A673 (cell line): ENCODE measurements at places on chromosomes 13 and 19.
A peak's percentile ranks its signal among the peaks of the same experiment; 100 is the strongest.

- DNase-seq: peak; percentile 50
These were observed 1124.2 kb downstream of the SLITRK1 start for GRCh38 chr13:82758044-82758443.

- no peak for DNase-seq
These were observed 79.4 kb upstream of the ZNF43 start for GRCh38 chr19:21915411-21915810.

DNA sequence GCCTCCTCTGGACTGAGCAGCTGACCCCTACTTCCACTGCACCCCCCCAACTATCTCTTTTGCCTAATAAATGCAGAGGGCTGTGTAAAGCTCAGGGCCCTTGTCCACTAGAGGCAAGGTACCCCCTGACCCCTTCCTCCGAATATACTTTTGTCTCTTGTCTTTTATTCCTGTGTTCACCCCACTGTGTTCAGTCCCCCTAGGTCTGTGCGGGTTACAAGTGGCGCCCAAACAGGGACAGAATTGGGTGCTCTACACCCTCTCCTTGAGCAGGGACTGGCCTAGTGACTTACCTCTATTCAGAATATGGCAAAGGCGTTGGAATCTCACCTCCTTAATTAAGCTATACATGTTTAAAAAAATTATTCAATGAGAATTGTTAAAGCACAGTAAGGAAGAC, 15.0 kb downstream of the ZNF350 start:
- DNase-seq: no peak

DNA sequence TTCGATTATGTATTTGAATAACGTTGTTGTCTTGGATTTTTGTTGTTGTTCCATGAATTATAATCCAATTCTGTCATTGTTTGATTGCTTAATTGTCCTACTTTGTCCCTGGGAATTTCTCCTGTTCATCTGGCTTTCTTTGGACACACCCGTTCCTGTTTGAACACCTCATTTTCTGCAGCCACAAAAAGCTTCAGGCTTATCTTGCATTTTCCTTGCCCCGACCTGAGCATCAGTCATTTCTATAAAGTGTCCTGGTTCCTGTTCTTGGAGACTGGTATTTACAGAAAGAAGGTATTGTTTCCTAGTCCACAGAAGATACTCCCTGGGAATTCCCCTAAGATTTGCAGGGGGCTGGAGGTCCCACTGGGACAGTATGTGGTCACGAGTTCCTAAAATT, 731.8 kb upstream of the ARGLU1 start:
- DNase-seq: no peak

DNA sequence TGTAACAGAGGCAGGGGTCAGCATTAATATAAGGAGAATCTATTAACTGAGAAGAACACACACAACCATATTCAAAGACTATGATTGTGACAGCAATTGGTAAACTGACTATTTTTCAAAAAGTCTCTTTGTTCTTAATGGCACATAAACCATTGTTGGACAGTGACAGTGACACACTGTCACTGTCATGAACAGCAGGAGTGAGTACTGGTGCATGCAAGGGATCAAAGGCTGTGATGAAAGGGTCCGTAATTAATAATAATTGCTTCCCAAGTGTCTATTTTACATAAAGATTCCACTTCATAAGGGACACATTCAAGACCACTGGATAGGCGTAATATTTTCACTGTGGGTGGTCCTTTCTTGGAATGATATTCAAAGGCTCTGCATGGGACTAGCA, 50.7 kb downstream of the LHFPL6 start:
- no peak for DNase-seq

DNA sequence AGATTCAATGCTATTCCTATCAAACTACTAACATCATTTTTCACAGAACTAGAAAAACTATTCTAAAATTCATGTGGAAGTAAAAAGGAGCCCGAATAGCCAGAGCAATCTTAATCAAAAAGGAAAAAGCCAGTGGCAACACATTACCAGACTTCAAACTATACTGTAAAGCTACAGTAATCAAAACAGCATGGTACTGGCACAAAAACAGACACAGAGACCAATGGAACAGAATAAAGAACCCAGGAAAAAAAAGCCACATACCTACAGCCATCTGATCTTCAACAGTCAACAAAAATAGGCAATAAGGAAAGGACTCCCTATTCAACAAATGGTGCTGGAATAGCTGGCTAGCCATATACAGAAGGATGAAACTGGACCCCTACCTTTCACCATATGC, 10.4 kb upstream of the SOHLH2 start:
- no peak for DNase-seq

DNA sequence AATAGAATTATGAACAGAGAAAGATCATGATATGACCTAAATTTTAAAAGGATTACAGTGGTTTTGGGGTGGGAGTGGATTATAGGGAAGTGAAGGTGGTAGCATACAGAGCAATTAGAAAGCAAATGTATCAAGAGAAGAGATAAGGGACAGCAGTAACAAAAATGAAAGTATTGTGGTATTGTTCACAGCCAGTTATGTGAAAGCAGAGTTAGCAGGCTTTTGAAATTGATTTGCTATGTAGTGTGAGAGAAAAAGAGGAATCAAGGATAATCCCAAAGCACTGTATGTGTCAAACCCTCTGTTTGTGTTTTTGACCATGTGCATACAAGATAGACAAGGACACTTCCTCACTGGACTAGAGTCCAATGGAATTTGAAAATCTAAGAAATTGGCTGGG, 1721.4 kb downstream of the PCDH9 start:
- DNase-seq: no peak

- no peak for DNase-seq
These were observed 636 bp downstream of the SF3A2 start for GRCh38 chr19:2237051-2237868.

DNA sequence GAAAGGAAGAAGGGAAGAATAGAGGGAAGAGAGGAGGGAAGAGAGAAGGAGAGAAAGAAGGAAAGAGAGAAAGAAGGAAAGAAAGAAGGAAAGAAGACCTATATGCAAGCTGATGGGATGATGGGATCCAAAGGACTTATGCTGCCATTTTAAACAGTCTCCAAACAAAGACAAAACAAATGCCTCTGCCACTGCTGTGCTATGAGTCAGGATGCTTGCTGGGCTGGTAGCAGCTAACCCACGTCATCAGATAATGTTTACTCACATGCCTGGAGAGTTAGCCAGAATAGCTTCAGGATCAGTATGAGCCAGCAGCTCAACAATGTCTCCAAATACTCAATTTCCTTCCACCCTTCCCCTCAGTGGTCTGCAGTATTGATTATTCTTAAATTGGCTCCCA, 12.0 kb upstream of the ZNF274 start:
- DNase-seq: no peak

DNA sequence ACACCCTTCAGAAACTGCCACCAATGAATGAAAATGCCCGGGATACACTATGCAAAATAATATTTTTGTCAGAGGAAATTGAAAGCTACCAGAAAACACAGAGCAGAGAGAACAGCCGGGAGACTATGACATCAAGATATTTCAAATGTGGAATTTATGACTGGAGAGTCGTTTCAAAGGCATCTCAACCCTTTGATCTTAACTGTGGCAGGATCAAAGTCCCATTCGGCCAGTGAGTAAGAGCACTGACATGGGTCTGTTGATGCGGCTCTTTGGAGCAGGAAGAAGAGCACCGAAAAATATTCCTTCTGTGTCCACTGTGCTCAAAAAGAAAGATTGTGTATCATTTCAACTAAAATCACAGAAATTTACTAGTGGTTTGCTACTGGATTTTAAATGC, 201.9 kb downstream of the RFC3 start:
- no peak for DNase-seq

GRCh38 chr13:25762281-25762680, 289.5 kb downstream of the SHISA2 start:
- no peak for DNase-seq
